ENCODE measurements at places on chromosomes 11 and 22.

DNA sequence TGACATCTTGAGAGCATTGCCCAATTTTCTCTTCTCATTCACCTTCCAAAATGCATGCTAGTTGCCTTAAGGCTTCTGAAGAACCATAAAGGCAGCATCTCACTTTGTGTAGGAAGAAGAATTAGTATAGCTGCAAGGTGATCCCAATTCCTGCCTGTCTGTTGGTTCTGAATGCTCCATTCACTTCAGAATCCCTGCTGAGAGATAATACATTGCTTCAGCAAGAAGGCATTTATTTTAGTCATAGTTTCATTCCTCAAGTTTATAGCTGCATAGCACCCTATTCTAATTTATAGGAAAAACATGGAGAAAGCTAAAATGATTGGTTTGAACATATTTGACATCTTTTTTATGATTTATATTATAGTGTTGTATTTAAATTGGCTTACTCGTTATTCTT is 181.3 kb downstream of the METTL15 start:
- DNase-seq: no peak

- DNase-seq: no peak
These were observed 37.6 kb downstream of the RIBC2 start for GRCh38 chr22:45450921-45451651.

GRCh38 chr11:115338476-115338875 is 165.7 kb downstream of the CADM1 start:
- no peak for DNase-seq

DNA sequence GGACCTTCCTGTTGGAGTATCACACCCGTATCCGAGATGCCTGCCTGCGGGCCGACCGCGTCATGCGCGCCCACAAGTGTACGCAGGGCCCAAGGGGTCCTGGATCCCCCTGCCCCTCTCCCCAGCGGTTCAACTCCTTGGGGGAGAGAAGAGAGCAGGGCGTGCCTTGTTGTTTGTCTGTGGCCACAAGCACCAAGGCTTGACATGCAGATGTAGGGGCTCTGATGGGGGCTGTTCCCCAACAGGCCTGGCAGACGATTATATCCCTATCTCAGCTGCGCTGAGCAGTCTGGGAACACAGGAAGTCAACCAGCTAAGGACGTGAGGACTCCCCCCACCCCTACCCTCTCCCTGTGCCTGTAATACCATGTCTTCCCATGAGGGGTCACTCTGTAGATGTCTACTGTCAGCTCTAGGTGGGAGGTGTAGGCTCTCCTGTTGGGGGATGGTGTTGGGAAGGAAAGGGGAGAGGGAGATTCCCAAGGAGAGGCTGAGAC is 6.8 kb downstream of the CFL1 start:
- no peak for DNase-seq

DNA sequence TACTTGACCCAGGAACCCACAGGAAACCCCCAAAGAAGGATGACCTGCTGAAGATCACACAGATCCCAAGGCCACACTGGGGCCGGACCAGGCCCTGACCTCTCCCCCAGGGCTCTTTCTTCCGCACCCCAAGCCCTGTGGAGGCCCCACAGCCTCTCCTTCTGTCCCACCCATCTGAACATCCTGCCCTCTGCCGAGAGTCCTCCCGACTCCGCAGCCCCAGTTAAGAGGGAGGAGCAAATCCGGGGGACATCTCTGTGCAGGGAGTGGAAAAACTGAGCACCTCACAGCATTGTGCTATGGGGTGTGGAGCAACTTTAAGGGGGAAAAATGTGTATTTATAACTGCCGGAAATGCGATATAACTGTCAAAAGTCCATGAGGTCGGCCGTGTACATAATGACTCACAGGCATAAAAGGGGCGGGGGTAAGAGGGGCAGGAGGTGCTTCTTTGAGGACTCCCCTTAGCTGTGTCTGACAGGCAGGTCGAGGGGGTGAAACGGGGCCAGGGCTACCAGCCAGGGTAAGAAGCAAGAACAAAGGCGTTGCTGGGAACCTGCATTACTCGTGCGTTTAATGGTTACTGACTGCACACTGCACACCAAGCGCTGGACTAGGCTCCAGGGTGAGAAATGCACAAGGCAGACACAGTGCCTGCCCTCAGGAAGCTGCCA is 57.2 kb downstream of the WNT11 start:
- no peak for DNase-seq

GRCh38 chr11:110776081-110776480 is 63.8 kb upstream of the ARHGAP20 start:
- no peak for DNase-seq

DNA sequence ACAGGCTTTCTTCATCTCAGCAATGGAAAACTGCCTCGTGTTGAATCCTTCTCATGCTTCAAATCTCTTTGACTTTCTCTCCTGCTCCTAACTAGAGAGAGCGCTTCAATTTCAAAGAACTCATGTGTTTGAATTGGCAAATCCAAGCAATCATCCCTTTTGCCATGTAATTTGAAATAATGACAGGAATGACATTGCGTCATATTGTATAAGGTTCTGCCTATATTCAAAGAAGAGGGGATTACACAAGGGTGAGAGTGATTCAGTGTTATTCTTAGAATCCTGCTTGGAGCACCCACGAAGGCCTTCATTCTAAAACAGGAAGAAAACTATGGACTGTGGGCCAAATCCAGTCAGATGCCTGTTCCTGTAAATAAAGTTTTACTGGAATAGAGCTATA is 720.6 kb downstream of the JRKL start:
- DNase-seq: no peak

- no peak for DNase-seq
These were observed 45.2 kb downstream of the NAT10 start for GRCh38 chr11:34150494-34151151.

GRCh38 chr11:43687120-43687791 is 6.7 kb downstream of the HSD17B12 start:
- no peak for DNase-seq

DNA sequence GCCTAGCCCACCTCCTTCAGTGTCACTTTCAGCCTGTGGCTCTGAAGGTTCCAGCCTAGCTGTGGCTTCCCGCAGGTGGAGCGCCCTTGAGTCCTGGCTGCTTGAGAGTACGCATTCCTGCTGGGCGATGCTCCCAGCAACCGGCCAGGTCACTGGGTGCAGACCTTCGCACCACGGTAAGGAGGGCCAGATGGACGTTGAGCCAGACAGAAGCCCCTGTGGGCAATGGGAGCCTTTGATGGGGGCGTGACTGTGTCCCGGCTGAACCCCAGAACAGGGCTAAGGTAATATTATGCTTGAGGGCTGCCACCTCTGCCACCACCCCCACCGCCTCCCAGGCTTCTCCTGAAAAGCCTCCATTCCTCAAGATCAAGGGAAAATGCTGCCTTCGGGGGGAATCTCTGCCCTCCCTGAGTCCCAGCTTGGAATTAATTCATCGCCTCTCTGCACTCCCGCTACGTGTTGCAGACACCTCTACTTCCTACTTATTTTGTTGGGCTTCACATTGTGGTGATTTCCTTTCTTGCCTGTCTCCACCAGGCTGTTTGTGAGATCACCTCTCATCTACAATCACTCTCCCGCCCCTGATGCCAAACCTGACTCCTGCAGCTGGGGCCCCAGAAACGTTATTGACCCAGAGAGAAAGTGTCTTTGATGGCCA is 144.9 kb upstream of the NECTIN1 start:
- DNase-seq: no peak

GRCh38 chr11:30617762-30618161 is 31.6 kb upstream of the MPPED2 start:
- DNase-seq: no peak

DNA sequence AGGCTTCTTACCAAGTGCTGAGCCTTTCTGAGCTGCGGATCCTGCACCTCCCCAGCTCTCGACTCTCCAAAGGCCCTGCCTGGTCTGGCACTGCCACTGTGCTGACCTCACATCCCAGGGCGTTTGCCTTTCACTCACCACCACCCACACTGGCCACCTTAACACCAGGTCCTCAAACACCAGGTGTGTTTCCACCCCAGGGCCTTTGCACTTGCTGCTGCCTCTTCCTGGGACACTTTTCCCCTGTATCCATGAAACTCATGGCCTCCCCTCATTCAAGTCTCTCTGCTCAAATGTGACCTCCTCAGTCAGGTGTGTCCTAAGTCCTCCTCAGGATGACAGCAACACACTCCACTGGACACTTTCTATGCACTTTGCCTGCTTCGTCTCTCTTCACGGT is 51.4 kb upstream of the ANO1 start:
- no peak for DNase-seq

GRCh38 chr11:93904716-93905115 is 54.3 kb upstream of the VSTM5 start:
- no peak for DNase-seq

GRCh38 chr11:32100495-32100894 is 9.6 kb downstream of the RCN1 start:
- DNase-seq: no peak

DNA sequence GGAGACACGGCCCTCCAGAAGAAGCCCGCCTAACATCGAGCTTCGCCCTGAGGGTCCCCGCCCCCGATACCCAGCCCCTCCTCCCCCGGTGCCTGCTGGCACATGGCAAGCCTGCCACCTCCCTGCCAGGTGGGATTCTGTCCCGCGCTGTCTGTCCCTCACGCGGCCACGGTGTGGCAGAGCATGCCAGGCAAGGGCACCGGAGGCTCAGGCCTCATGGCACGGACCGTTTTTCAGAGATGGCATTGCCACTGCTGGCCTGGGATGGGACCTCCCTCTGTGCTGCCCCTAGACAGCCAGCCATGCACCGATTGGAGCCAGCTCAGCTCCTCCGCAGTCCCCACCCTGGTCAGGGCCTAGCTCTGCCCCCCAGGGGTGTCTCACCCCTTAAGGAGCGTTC is 19.4 kb downstream of the MRPL23 start:
- DNase-seq: no peak

DNA sequence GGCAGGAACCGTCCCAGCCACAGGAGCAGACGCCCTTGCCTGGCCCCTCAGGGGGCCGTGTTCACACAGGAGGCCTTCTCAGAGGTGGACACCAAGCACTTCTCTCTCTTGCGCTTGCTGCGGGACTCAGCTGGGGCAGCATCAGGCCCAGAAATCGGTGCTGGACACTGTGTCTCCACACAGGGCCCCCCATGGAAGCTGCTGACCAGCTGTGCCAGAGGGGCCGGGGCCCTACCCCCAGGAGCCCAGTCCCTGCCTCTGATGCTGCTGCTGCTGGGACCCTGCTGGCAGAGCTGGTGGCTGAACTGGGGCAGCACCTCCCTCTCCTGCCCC is 4.0 kb downstream of the PLXNB2 start:
- no peak for DNase-seq

GRCh38 chr11:112606656-112607055 is 346.0 kb upstream of the PLET1 start:
- DNase-seq: no peak

DNA sequence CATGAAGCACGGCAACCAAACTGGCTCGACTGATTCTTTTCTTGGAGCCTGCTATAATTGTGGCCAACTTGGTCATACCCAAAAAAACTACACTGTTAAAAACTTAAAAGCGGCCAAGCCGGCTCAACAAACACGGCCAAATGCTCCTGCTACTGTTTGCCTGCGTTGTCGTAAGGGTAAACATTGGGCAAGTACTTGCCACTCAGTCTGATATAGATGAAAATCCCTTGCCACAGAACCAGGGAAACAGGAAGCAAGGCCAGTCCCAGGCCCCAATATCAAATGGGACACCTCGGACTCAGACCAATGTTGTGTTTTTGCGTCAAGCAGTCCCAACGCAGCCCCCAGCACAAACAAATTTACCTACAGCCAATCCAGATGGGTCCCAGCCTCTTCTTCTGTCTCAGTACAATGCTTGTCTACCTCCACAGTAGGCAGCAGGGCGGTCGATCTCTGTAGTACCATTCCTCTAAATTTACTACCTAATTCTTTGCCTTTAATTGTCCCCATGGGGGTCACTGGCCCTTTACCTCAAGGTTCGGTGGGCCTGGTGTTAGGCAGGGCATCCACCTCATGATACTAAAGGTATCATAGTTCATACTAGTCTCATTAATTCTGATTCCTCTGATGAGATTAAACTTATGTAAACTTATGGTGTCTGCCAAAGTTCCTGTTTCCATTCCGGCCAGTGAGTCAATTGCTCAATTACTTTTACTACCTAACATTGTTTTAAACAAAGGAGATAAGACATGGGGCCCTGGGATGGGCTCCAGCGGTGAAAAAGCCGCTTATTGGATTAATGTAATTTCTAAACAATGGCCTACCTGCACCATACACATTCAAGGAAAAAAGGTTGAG is 3.7 kb upstream of the COMT start:
- DNase-seq: no peak

DNA sequence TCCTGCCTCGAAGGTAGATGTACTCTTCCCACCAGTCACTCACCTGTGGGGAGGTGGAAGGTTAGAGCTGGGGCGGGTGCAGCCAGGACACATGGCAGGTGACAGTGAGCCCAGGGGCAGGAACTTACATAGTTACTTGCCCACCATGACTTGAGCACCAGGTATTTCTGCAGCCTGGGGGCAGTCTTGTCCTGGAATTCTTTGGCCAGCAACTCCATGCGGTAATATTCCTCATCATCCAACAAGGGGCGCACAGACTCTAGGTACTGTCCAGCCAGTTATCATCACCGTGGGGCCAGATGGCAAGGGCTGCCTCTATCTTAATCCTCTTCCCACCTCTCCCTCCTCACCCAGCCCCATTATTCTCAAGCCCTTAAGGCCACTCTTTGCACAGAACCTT is 2.2 kb downstream of the CPT1B start:
- no peak for DNase-seq

- DNase-seq: no peak
These were observed 2.6 kb downstream of the NAP1L4 start for GRCh38 chr11:2989551-2989950.

DNA sequence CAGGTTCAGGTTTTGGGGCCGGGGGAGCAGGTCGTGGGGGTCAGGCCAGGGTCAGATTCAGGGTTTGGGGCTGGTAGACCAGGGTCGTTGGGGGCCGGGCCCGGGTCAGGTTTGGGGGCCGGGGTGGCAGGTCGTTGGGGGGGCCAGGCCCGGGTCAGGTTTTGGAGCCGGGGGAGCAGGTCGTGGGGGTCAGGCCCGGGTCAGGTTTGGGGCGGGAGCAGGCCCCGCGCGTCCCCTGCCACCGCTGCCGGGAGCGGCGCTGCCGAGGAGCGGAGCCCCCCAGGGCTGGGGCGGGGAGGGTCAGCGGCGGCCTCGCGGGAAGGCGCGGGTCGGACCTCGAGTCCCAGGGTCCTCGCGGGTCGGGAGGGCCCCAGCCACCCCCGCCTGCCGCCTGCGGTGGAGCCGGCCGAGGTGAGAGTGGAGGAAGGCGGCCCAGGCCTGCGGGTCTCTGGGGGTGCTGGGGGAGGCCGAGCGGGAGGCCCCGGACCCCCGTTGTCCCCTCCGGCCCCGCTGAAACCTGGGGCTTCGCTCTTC is 535 bp downstream of the TRABD start:
- DNase-seq: no peak

DNA sequence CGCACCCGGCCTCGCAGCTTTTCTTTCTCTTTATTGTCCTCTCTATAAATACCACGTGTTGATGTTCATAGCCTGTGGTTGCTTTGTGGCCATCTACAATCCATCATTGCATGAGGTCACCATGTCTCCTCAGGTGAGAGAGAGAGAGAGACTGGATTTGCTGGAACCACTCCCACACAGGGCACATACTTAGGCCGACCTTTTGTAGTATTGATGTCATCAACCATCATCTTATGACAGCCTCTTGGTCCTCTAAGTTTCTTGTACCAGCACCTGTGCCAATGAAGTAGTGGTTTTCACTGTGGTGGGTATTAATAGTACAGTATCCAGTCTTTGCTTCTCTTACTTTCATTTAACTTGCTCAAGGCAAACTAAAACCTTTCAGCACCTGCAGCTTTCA is 22.8 kb upstream of the P2RY6 start:
- no peak for DNase-seq

- DNase-seq: no peak
These were observed 218.2 kb upstream of the CARD18 start for GRCh38 chr11:105357764-105358163.

- no peak for DNase-seq
These were observed 68.6 kb downstream of the CDKN1C start for GRCh38 chr11:2816941-2817421.

All from NCI-H510A (cell line).